ENCODE measurements at places on chromosomes 12 and 14.

DNA sequence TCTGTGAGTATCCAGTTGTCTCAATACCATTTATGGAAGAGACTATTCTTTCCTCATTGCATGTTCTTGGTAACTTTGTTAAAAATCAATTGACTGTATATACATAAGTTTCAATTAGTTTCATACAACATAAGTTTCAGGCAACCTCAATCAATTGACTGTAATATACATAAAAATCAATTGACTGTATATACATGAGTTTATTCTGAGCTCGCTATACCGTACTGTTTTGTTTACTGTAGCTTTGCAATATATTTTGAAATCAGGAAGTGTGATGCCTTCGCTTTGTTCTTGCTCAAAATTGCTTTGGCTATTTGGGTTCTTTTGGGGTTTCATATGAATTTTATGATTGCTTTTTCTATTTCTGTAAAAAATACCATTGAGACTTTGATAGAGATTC, 392.0 kb downstream of the BTG1 start:
- no peak for DNase-seq

- no peak for DNase-seq
Measured at GRCh38 chr14:38000340-38000739, 207.4 kb upstream of the SSTR1 start.

- DNase-seq, result no peak
Measured at GRCh38 chr14:75803765-75804164, 142.7 kb downstream of the TTLL5 start.

- DNase-seq, result no peak
Measured at GRCh38 chr12:25713264-25713663, 160.2 kb upstream of the LMNTD1 start.

GRCh38 chr12:76702946-76703345, 61.0 kb upstream of the ZDHHC17 start:
- no peak for DNase-seq

GRCh38 chr12:31970199-31970598, 11.0 kb downstream of the RESF1 start:
- DNase-seq, result no peak

DNA sequence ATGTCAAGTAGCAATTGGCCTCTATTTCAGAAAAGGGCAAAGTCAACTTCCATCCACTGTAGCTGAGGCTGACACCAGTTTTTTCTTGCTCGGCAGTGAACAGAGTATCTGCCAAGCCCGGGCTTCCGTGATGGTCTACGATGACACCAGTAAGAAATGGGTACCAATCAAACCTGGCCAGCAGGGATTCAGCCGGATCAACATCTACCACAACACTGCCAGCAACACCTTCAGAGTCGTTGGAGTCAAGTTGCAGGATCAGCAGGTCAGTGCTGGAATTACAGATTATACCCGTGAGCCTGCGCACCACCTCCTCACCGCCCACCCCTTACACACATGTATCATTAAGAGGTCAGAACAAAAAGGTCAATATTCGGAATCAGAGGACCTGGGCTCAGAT, 19.4 kb downstream of the EVL start:
- no peak for DNase-seq

GRCh38 chr14:28626780-28627179, 139.8 kb upstream of the FOXG1 start:
- no peak for DNase-seq

DNA sequence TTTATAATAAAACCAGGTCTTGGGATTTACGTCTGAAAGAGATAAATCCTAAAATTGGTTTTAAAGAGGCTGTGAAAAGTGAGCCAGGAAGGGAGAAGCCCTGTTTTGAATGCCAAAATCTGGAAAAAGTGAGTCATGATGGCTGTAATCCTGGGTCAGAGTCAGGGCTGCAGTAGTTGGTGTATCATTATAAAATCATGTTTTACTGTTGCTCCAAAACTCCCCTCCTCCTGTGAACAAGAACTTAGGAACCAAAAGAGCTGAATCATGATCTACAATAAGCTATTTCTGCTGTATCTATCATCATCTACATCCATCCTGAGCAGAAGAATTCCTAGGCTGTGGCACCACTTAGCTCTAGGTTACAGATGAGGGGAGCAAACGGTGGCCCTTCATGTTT, 79.3 kb downstream of the LMO3 start:
- DNase-seq, result no peak

GRCh38 chr12:98924-99352, 32.4 kb downstream of the IQSEC3 start:
- DNase-seq, result no peak

GRCh38 chr12:82474181-82474797, 116.0 kb downstream of the METTL25 start:
- no peak for DNase-seq

- no peak for DNase-seq
Measured at GRCh38 chr14:64691376-64691775, 12.8 kb upstream of the PLEKHG3 start.

DNA sequence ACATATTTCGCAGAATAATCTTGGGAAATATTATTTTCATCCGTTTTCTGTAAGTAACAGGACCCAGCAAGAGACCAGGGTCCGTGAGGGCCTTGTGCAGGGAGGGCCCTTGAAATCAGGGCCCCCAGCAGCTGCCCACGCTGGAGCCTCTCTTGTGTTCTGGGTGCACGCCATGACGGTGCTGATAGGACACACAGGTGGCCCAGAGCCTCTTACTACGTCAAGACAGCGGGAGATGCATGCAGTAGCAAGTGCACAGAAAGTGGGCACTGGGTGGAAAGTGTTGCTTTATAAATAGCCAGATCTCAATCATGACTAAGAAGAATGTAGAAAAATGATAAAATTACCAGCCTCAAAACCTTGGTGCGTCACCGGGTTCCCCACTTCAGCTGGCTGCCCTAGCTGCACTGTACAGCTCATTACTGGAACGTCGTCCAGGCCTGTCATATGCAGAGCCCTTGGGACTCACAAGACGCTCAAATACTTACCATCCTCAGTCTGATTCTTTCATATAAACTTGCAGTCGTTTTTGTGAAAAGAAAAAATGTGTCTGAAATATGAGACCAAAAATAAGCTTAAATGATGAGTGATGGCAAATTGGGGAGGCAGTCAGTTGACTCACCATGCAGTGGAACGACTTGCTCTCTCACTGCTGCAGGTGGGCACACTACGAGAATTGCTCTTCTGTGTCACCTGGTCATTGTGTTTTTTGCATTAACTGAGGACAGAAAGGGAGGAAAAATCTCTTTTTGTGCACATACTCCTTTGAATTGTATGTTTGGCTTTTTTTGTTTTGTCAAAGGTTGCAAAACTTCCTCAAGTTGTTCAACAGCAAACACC, 68.2 kb downstream of the DDX51 start:
- DNase-seq, result no peak

- DNase-seq, result no peak
Measured at GRCh38 chr12:75909714-75910656, 121.6 kb downstream of the PHLDA1 start.

DNA sequence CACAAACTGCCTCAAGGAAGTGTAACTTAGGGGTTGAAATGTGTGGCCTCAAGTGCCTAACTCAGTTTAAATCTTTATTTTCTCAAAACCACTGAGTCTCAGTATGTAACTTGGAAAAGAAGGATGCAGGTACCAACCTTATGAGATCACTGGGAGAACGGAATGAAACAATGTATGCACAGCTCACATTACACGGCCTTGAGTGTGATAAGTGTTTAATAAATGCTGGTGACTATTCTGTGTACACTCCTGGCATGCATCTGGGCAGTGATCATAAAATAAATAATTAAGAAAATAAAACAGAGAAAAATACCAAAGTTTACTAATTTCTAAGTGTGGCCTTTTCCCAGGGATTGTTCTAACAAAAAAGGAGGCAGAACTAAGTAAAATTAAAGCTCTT, 974.5 kb upstream of the FLRT2 start:
- DNase-seq, result no peak

DNA sequence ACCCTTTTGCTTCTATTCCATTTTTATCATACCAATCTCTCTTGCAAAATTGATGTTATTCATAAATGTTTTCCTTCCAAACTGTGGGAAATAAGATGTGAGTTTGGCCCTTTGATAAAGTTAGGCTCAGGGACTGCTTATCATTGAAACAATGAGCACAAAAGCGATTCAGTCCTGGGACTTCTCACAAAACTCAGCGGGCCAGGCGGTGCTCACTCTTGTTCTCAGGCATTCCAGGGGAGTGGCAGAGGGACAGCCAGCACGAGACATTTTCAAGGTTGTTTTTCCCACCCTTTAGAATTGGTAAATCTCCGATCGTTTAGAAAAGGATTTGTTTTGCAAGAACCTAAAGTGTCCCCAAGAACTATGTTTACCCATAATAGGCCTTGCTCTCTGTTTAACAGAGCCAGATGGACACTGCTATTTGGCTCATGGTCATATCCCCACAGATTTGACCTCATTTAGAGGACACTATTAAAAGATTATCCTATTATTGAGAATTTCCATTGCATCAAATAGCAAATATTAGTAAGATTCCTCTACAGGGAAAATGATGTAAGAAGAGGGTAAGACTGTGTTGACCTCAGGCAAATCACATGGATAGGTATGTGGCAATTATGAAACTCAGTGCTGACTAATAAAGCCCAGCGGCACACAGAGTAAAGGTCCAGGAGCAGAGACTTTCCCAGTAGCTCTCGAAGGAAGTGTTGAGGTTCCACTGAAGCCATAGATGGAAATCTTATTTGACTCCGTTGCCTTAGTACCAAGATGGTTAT, 102.7 kb upstream of the USP44 start:
- DNase-seq, result no peak

- no peak for DNase-seq
Measured at GRCh38 chr12:103278329-103278728, 217.4 kb downstream of the C12orf42 start.

- no peak for DNase-seq
Measured at GRCh38 chr12:131862994-131863710, 31.3 kb upstream of the ULK1 start.

GRCh38 chr12:42589465-42590329, at the start of gene PRICKLE1:
TSS of gene PRICKLE1 (minus strand) at chr12:42589746. CDS start at chr12:42472516, 117,230 bp downstream.
- DNase-seq, result no peak

DNA sequence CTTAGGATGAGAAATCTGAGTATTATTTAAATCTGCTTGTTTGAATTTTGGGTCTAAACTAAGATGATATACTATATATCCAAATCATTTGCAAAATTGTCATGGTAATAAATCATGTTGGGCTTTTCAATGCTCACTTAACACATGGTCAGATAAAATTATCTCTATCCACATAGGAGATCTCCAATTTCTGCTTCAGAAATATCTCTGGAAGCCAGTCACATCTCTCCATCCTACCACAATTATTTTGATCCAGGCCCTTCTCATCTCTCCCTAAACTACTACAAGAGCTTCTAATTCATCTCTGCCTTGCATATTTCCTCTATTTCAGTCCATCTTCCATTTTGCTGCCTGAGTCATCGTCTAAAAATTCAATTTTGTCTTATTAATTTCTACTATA, 3.8 kb downstream of the DCN start:
- no peak for DNase-seq

- no peak for DNase-seq
Measured at GRCh38 chr12:123468786-123469185, 10.8 kb downstream of the SNRNP35 start.

- DNase-seq, result peak; percentile 79
Measured at GRCh38 chr14:79809849-79810612, 401.3 kb downstream of the DIO2 start.

DNA sequence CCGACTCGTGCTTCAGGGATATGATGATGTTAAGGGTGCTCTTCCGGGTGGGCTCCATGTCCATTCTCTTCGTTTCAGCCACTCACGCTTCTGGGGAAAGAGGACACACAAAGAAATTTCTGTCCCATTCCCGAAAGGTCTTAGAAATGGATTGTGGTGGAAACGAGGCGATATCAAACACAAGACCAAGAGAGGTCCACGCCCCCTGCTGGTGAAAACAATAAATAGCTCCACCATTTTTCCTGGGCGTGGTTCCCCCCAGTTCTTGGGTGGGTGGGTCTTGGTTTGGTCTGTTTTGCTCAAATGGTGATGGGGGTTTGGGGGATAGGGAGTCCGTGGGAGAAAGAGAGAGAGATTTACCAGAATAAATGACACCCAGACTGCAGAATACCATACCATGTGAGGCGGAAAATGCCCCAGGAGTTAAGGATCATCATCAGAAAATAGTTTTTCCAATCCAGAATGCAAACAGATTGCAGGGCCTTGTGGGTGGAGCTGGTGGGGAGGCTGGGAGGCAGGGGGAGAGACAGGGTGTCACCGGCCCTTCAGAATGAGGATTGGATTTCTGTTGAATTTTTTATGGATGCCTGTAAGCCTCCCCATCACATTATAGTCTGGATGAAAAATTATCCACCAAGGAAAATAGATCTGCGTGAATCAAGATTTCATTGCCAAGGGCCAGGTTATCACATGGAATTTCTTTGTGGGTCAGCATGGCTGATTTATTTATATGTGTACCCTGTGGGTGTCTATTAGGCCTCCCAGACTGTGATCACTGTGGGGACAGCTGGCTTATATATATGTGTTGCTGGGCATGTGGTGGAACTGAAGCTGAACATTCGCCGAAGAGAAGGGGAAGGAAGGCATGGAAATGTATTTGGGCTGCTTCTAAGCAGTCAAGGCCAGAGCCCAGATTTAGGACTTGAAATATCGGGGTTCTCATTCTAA, 55.8 kb downstream of the SRRM4 start:
- DNase-seq, result no peak

GRCh38 chr12:113333877-113334785, 778 bp downstream of the SLC8B1 start:
- DNase-seq, result no peak

DNA sequence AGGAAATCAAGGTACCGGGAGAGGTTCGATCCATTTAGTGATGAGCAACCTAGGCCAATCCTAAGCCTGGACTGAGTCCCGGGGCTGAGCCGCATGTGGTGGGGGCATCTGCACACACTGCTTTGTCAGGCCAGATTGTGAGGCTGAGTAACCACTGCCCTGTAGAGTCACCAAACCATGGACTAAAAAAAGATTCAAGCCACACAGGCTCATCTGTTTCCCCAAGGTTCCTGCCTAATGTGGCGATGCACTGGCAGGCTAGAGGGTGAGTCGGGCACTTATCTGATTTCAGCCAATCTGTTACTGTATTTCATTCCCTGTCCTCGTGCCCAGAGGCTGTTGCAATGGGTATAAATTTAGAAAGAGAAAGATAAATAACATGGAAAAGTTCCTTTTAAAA, 140.8 kb downstream of the TTC7B start:
- no peak for DNase-seq

GRCh38 chr12:15603474-15604085, 185.6 kb downstream of the EPS8 start:
- DNase-seq, result no peak

Measured in NCI-H526 treated with DMSO at 0.1 percent for 48 hours (cell line).